A549 (cell line): ENCODE measurements at places on chromosomes 13 and 19. TPM values are rescaled to one million over a fixed set of nuclear protein-coding genes. Genes with fewer than 3 reads are reported as not detected.

The SCAF1 gene
- 41.0 to 47.9 TPM (median 47.2 TPM) in 3 replicates for polyA plus RNA-seq

The LRRC63 gene
- 0.04 to 0.06 TPM in 2 of 3 replicates, not detected in the other for polyA plus RNA-seq

The CGB2 gene
- not detected in 3 replicates for polyA plus RNA-seq

The EFNA2 gene
- polyA plus RNA-seq = 0.84 to 1.3 TPM (median 1.2 TPM) in 3 replicates

The C1QTNF9B gene
- not detected in 3 replicates for polyA plus RNA-seq

The CFAP97D2 gene
- polyA plus RNA-seq = not detected in 3 replicates

The RRAS gene
- 49.2 to 55.4 TPM (median 50.2 TPM) in 3 replicates for polyA plus RNA-seq

GRCh38 chr19:38683393-38684077 is 36.1 kb downstream of the ACTN4 start:
- peak; percentile 100 for DNase-seq

- DNase-seq = no peak
These were observed 4.9 kb downstream of the NANOS3 start for GRCh38 chr19:13881692-13882418.

DNA sequence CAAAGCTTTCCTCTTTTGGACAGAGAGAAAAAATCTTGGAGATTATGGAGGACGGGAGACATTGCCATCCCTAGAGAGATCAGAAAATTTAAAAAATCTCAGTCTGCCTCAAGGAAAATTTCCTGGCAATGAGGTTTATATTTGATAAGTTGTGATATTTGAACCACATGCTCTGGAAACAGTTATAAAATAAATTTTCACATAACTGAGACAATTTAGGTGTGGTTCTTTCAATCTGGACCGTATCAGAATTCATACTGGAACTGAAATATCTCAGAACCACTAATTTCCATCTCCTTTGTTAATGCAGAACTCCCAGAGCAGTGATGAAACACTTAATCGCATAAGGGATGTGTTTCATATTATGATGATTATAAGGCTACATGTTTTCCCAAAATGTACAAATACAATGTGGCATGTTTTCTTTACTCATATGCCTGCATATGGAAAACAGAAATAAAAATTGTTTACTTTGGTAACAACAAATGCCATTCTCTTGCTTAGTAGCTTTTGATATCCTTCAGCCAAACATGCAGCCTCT is 13.7 kb downstream of the UBE2L5 start:
- no peak for DNase-seq

DNA sequence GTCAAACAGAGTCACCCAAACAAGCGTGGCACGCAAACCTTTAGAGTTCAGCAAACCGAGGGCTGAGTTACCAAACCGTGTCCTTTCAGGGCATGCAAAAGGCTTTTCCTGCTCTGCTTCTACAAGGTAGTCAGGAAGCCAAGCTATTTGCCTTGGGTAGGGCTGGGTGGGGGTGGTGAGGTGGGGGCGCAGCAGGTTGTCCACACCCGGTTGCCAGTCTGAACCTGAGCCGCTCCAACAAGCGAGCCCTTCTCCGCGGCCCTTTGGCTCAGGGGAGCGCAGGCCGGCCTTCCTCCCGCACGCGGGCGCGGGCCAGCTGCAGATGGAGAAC is 347 bp upstream of the CLDN10 start:
- DNase-seq = no peak

- no peak for DNase-seq
These were observed 152.1 kb downstream of the KCNRG start for GRCh38 chr13:50167224-50167947.

DNA sequence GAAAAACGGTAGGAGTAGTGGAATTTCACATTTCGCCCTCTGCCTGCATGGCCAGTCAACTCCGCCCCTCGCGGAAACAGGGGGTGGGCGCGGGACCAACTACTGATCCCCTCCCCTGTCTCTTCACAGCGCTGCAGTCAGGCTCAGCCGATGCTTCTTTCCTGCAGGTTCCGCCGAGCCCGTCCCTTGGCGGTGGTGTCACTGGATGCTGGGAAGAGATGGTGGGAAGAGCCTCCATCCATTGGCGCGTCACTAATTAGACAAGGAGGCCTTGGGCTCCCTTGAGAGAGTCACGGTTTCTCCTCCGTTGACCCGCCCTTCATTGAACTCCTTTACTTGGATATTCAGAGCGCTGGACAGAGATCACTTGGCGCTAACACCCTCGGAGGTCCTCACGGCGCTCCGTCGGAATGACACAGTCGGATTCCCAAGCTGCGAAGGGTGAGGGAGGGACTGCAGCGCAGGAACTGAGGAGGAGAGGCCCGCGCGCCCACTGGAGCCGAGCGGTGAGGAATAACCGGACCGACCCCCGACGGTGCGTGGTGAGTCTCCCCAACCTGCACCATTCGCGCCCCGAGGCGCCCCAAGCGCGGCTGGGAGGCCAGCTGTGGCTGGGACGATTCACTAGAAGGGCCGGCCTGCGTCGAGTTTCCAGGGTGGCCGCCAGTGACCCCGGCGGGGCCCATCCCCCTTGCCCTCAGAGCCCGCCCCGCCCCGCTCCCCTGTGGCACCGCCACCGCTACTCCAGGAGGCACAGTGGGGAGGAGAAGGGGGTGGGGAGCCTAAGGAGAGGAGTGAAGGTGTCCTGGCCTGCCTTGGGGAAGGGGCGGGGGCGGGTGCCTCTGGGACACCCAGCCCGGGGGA is 11.2 kb upstream of the CEACAM21 start:
- DNase-seq = no peak

DNA sequence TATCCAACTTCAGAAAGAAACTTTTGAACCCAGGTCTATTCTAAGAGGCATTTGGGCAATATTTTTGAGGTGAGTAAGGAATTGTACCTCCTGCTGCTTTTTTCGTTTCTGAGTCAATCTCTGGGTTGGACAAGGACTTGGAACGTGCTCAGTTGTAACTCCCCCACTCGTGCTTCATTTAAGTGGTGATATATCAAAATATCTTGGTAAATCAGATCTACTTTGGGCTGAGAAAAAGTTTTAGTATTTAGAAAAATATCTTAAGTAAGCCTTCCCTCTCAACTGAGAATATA is 728.9 kb downstream of the EFNB2 start:
- DNase-seq = no peak

- DNase-seq = no peak
These were observed 8.0 kb upstream of the GARRE1 start for GRCh38 chr19:34246340-34246739.

GRCh38 chr13:42174344-42175162 is 97.4 kb upstream of the AKAP11 start:
- DNase-seq = no peak

DNA sequence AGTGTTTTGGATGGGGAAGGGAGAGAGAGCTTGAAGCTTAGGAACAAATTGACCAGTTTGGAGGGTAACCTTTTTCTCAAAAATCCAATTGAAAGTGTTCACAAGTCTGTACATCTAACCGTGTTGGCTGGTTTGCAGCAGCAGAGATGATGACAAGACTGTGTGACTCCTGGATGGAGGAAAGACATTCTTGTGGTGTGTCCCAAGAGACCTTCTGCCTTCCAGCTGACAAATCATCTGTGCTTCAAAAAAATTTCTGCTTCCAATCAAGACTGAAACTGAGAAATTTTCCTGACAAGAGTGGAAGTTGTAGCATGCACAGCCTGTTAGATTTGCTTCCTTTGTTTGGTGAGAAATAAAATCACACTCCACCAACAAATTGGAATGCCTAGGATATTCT is 56.2 kb downstream of the LACC1 start:
- no peak for DNase-seq

DNA sequence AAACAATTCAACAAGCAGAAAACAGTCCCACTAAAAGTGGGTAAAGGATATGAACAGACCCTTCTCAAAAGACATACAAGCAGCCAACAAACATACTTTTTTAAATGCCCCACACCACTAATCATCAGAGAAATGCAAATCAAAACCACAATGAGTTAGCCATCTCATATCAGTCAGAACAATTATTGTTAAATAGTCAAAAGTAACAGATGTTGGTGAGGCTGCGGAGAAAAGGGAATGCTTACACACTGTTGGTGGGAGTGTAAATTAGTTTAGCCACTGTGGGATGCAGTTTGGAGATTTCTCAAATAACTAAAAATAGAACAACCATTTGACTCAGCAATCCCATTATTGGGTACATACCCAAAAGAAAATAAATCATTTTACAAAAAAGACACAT is 8.7 kb downstream of the ZNF529 start:
- no peak for DNase-seq

GRCh38 chr19:55220525-55220924 is 8.0 kb downstream of the TMEM86B start:
- no peak for DNase-seq

DNA sequence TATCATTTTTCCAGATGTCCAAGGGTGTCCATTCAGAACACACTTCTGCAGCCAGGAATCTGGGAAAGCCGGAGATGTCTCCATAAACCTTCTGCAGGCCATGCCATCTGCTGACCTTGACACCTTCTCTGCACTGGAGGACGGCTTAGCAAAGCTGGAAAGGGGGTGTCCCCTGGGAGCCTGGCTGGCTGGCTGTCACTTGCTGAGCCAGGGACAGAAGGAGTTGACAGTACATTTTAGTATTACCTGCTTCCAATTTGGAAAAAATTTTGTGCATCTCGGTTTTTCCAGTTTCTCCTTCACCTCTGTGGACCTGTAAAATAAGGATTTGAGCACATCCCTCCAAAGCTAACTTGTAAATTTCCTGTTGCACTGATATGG is 8.1 kb upstream of the CHST8 start:
- DNase-seq = no peak

GRCh38 chr13:96172066-96172465 is 82.2 kb downstream of the HS6ST3 start:
- no peak for DNase-seq

DNA sequence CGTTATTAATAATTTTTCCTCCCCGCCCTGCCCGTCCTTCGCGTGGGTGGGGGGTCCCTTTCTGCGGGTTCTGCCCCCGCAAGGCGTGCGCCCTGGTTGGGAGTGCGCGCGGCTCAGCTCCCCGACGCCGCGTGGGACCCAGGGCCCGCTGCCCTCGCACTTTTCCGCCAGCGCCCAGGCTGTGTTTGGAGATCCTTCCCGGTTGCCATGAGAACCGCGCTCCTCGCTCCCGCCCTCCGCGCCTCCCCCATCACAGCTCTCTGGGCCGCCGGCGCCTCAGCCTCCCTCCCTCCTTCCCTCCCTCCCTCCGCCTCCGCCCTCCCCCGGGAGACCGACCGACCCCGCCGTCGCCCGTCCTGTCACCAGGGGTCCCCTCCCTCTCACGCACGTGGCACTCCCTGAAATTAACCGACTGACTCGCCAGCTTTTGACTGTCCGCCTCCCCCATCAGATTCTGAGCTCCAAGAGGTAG is 2.4 kb upstream of the SSBP4 start:
- peak; percentile 91 for DNase-seq

DNA sequence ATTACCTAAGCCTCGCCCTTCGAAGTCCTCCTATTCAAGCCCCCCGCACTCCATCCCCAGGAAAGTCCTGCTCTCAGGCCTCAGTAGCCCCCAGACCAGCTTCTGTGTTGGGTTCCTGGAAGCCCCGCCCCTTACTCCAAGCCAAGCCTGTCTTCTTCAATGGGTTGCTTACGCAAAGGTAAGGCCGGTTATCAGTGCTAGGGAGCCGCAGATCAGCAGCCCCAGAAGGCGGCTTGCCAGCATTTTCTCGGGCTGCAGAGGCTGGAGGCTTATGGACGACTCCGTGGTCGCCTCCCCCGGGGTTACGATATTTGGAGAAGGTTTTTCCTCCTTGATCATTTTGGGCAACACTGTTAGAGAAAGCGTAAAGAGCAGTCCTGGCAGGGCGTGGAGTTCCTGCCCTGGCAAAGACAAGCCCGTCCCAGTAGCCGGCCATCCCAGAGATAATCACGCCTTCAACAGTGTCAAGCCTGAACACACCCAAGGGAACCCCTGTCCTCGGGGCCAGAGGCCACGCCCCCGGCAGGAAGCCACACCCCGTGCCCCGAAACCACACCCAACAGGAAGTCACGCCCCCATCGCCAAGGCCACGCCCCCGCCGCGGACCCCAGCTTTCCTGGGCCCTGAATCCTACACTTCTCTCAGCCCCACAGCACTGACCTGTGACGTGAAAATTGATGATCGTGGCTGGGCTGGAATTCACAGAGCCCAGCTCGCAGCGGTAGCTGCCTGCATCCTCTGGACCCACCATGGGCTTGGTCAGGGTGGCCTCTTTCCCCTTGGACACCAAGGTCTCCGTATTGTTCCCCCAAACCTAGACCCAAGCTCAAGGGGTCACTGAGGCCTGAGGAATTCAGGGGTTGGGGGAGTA is 954 bp upstream of the RASIP1 start:
- DNase-seq = peak; percentile 66

- DNase-seq = no peak
These were observed 7.3 kb downstream of the KCNC3 start for GRCh38 chr19:50321831-50322230.

GRCh38 chr13:21046203-21046602 is 15.2 kb downstream of the LATS2 start:
- DNase-seq = no peak

DNA sequence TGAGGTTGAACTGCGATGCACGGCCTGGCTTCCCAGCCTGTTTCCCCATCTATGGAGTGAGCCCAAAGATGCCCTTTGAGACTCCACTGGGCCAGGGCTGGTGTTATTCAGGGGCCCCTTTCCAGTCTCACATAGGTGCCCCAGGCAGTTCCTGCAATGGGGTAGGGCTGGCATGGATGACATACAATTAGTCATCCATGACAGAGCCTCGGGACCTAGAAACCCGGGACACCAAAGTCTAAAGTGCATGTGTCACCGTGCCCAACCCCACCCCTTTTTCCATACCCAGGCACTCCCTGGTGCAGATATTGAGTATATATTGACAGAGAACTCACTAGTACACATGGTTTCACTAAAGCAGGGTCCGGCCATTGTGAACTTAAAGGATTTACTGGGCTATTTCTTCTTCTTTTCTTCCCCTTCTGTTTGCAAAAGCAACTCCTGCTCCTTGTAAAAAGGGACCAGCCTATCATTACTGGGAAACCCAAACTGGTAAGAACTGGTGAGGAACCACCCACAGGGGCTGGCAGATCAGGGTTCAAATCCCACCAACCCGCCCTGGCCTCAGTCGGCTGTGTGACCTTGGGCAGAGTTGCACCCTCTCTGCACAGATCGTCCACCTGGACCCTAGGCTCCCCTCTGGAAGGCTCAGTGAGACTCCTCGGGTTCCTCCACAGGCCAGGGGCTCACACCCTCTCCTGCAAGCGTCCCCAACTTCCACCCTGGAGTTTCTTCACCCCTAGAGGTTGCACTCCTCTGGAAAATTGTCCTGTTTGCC is 2.7 kb downstream of the B3GNT3 start:
- DNase-seq = peak; percentile 78

DNA sequence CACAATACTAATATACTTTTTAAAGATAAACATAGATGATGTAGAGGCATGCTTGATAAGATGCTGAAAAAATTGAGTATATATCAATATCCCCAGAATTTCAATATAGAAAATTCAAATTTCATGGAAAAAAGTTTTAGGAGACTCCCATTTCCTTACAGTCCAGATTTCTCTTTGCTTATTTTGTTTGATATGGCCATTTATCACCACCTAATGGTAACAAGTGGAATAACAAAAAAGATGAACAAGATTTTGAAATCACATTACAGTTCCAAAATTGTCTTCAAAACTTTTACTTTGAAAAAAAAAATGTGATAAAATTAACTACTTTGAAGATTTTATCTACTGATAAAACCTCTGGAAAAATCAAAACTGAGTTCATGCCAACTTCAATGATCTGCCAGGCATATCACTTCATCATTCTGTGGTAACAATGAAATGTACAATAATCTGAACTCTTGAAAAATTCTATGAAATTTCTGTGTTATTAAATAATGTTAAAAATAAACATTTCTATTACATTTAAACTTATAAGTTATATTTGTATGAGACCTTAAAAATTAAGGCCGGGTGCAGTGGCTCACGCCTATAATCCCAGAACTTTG is 17.5 kb downstream of the MIPEP start:
- DNase-seq = no peak

GRCh38 chr13:113105032-113105920 is at the start of gene F7:
Gene F7 (plus strand): TSS chr13:113105791. CDS start chr13:113105842, 51 bp downstream.
- peak; percentile 69 for DNase-seq
